ENCODE measurements at places on chromosomes 1 and 21.

DNA sequence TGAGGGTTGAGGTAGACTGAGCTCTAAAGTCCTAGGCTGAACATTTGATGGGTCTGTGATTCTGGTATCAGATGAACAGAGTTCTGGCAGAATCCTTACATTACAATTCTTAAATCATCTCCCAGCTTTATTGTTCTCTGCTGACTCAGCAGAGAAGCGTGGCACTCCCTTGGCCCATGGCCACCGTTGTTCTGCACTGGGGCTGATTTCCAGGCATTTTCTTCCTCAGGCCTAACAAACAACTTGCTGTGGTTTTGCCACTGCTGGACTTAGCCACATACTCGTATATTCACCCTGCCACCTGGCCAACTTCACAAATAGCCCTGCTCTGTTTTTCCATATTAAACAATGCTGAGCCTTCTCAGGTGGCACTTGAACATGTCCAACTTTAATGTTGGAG lies 223.2 kb downstream of the TNR start:
- DNase-seq: no peak

- DNase-seq: no peak
These were observed 444.9 kb upstream of the PKN2 start for GRCh38 chr1:88239205-88239604.

GRCh38 chr21:42317341-42317741 lies 2.1 kb upstream of the TFF3 start:
- DNase-seq: no peak

DNA sequence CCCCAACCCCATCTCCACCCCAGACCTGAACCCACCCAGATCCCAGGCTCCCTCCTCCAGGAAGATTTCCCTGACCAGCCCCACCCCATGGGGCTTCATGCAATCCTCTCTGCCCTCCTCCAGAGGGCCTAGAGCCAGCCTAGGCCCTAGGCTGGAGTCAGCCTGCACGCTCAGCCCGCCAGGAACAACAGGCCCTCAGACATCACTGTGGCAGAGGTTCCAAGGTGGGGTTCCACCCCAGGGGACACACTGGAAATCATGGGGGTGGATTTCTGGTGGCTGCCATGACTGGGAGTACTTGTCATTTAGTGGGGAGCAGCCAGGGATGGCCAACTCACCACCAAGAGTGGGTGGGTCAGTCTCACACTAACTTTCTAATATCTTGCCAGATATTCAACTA lies 122.0 kb downstream of the GLIS1 start:
- no peak for DNase-seq

GRCh38 chr1:217482356-217483102 lies 148.4 kb downstream of the GPATCH2 start:
- DNase-seq: peak; percentile 90

- DNase-seq: no peak
These were observed 332.4 kb upstream of the ZP4 start for GRCh38 chr1:238223076-238223640.

DNA sequence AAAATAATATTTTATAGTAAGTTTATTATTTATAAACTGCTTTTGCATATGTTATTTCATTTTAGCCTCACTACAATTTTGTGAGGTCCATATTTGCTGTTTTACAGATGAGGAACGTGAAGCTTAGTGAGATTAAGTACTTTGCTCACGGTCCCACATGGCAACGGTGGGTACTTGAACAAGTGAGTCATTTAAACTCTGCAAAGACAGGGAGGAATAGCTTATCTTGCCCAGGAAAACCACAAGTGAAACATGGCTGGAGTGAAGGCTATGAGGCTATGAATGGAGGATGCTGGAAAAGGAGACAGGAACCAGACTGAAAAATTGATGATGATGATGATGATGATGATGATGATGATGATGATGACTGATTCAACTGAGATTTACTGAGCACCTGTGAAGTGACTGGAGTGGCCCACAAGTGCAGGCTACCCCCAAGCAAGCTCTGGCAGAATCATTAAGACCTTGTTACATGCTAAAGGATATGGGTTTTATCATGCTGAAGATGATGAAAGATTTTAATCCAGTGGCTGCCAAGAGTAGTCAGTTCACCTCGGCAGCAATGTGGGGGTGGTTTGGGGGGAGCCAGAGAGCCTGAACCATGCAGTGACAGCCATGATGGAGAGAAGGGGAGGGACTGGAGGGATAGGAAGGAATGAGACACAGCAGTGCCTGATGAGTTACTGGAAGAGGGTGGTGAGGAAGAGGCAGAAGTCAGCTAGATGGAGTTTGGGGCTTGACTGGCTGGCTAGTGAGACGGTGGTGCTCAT lies 1.4 kb upstream of the ABCA4 start:
- DNase-seq: peak; percentile 82

- peak; percentile 78 for DNase-seq
These were observed 76.6 kb downstream of the RGL1 start for GRCh38 chr1:183881387-183882131.

DNA sequence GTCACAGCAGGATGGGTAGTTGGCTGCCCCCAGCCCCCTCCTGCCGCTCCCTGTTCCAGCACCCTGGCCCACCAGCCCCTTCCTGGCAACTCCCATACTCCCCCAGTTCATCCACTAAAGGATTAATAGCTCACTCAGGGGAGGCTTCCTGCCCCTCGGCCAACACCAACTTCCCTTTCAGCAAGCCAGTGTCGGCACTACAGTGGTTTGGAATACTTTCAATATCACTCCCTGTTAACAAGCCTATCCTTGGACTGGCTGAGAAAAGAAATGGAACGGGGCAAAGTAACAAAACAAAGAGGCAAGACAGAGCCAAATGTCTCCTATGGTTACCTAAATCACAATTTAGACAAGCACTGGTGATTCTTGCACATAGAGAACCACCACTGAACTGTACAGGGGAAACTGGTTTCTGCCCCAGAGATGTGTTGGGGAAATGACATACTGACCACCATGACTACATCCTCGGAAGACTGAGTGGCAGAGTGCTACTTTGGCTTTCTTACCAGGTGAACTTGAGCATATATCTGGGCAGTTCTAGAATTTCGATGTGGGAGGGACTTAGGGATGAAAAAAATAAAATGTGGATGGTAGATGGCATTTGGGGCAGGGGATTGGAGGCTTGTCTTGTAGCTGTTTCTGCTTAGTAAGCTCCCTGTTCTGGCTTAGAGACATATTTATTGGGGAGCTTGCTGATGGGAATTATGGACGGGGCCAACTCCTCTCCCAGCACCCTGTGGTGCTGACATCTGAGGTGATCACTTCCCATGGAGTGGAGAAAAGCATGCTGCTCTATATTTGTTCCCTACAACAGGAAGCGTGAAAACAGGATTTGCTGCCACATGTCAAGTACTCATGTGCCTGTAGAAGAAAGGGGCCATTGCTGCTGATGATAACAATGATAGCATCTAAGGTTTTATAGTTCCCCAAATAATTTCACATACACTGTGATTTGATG lies 7.1 kb upstream of the CAPN2 start:
- DNase-seq: no peak

GRCh38 chr1:19232524-19232846 lies 18.8 kb downstream of the EMC1 start:
- no peak for DNase-seq

DNA sequence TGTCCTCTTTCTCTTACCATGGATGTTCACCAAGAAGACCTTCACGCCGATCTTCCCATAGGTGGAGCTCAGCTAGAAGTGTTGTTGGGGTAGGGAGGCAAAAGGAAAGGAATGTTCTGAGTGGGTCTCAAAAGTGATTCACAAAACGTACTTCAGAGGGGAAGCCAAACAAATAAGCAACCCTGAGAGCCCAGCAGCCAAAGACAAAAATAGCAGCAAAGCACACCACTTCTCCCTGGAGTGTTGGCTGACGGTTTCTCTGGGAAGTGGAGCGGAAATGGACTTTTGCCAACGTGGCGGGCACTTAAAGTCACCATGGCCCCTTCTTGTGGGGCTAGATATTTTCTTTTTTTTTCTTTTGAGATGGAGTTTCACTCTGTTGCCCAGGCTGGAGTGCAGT lies 23.1 kb downstream of the SLC26A9 start:
- DNase-seq: peak; percentile 24

GRCh38 chr1:62476525-62477219 lies 39.8 kb downstream of the USP1 start:
- no peak for DNase-seq

GRCh38 chr1:203638103-203638475 lies 11.5 kb downstream of the ATP2B4 start:
- no peak for DNase-seq

- peak; percentile 81 for DNase-seq
These were observed at the start of gene COL6A1 for GRCh38 chr21:45981151-45982091. COL6A1 (plus strand) TSS chr21:45981770; CDS start chr21:45981851, 81 bp downstream.

DNA sequence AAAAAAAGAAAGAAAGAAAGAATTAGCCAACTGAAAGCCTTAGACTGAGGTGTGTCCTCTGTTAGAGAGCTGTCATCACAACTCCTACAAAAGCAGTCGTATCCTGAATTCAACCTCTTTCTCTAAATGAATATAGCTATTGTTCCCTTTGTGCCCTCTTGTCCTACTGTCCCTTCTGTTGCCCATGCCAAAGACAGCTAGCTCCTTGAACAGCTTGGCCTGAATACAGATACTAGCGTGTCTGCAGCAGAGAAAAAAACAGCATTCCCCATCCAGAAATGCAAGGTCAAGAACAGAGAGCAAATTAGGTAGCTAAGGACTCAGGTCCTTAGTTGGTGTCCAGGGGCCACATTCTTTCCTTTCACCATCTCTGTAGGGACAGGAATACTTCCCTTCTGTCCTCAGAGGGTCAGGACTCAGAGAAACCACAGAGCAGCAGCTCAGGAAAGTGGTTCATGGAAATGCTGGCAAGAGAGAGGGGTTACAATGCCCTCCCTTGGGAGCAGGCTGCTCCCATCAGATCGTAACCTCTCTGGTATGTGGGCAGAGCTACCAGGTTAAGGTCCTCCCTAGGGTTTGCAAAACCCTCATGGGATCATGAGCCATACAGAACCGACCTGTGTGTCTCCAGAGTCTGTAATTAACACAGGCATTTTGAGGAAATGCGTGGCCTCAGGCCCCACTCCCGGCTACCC lies 1.8 kb upstream of the ZBTB48 start:
- no peak for DNase-seq

- DNase-seq: no peak
These were observed 25.5 kb downstream of the TUFT1 start for GRCh38 chr1:151565502-151566189.

GRCh38 chr1:163794551-163794950 lies 472.8 kb downstream of the NUF2 start:
- DNase-seq: no peak

DNA sequence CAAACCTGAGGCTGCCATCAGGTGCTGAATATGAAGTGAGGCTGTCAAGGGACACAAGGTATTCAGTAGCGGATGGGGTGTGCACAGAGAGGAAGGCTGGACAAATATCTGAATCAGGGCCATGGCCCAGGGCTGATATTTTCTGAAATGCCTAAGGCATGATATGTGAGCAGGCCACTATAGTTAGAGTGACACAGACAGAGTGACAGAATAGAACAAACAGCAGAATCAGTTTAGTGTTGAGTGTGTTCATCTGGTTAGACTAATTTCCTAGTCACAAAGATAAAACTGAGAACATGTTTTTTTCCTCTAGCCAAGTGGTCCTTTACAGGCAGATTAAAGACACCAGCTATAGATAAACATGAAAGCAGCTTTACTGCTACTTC lies 3.9 kb downstream of the OVAAL start:
- DNase-seq: no peak

DNA sequence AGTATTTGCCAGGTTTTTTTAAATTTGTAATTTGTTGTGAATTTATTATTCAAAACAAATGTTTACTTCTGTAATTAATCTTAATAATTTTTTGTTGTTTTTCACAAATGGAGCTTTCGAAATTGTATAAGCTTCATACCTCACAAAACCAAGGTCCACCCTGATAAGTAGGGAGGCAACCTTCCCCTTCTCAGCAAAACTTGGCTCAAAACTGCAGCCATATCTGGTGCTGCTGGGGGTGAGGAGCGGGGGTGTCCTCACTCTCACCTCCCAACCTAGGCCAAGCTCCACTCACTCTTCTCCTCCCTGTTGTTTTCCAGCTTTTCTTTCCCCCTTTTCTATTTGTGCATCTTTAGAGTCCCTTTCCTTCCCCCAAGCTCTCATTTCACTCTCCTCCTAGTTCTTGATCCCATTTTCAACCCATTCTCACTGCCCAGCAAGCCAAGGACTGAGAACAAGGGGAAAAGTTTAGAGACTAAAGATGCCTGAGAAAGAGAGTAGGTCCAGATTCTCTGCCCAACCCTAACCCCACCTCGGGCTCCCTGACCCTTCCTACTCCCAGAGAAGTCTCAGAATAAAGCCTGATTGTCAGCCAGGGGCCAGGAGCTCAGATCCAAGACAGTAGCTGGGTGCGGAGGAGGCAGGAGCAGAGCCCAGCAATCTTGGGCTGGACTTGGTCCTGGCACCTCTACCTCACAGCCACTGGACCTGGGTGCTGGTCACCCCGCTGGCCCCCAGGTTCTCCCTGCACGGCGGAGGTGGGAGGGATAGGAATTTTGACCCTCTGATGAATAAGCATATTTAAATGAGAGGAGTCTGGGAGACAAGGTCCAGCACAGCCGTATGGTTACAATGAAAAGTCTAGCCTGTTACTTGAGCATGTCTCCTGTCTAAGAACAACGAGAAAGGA lies 8.3 kb upstream of the CFAP45 start:
- no peak for DNase-seq

DNA sequence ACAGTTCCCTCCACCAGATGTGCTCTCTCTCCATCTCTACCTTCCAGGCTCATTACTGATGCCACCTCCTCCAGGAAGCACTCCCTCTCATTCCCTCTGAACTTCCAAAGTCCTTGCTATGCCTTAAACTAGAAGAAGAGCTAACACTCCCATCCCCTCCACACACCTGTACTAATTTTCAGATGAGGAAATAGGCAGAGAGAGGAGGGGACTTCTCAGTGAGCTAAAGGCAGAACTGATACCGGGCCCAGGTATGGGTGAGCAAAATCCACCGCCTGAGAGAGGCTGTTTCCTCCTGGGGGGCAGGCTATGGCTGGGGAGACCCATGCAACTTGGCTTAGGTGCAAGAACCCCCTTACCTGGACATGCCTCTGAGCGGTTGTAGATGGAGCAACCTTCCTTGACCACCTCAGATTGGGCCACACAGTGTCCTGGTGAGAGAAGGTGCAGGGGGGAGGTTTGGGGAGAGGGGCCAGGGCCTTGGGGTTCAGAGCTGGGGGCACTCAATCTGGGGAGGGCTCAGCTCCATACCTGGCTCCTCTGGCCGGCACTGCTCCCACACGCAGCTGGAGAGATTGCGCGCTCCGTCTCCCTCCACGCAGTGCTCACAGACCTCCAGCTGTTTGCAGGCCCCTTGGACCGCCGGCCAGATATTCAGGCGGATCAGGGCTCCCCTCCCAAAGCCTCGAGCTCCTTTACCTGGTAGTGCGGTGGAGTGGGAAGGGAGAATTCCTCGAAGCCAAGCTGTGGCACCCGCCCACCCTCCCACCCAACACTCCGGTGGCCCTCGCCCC lies 967 bp downstream of the CD164L2 start:
- no peak for DNase-seq
